ENCODE measurements at places on chromosomes 7 and 10.
A peak's percentile ranks its signal among the peaks of the same experiment; 100 is the strongest.

DNA sequence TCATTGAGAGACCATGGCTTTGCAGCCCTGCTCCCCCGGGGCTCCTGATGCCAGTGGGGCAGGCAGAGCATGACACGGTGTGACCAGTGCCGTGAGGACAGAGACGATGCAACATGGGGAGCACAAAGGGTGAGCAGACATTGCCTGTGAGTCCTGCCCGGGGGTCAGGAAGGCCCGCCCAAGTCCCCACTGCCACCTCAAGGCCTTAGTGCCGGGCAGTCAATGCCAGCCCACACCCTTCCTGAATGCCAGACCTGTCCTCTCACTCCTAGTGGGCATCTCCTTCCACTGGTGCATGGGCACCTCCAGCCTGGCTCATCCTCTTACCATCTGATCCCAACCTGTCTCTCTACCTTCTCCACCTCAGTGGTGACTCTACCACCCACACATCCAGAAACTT lies 157.9 kb upstream of the ZMIZ1 start:
- DNase-seq, result no peak

GRCh38 chr10:117470733-117471132 lies 71.8 kb upstream of the EMX2 start:
- DNase-seq, result no peak

- no peak for DNase-seq
Observed at GRCh38 chr7:103373866-103374643, 26.6 kb downstream of the PSMC2 start.

DNA sequence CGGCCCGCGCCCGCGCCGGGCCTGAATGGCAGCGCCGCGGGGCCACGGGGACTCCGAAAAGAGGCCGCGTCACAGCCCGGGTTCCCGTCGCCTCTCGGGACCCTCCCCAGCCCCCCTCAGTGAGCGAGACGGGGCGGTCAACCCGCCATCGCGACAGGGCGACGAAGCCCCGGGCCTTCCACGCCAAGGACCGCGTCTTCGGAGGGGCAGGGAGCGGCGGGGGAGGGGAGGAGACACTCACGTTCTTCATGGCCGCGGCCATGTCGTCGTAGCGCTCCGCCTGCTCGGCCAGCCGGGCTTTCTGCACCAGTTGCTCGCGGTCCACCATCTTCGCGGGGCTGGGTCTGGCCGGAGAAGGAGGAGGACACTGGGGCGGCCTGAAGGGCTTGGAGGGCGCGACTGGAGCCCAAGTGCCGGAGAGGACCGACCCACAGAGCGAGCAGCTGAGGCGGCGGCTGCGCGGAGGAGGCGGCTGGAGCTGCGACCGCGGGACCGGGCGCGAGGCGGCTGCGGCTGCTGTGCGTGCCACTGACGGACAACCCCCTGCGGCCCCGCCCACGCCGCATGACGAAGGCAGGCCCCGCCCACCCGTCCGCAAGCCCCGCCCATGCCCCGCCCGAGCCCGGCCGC lies at the start of gene YWHAG:
TSS of gene YWHAG (minus strand) at position 511 of the 630 bp plus-strand sequence. CDS start at position 328, 183 bp downstream.
- peak; percentile 84 for DNase-seq

- DNase-seq, result no peak
Observed at GRCh38 chr7:132940084-132940483, 141.8 kb downstream of the CHCHD3 start.

- DNase-seq, result no peak
Observed at GRCh38 chr7:90843472-90843871, 247.4 kb downstream of the CDK14 start.

- no peak for DNase-seq
Observed at GRCh38 chr7:53690411-53690810, 655.0 kb downstream of the POM121L12 start.

DNA sequence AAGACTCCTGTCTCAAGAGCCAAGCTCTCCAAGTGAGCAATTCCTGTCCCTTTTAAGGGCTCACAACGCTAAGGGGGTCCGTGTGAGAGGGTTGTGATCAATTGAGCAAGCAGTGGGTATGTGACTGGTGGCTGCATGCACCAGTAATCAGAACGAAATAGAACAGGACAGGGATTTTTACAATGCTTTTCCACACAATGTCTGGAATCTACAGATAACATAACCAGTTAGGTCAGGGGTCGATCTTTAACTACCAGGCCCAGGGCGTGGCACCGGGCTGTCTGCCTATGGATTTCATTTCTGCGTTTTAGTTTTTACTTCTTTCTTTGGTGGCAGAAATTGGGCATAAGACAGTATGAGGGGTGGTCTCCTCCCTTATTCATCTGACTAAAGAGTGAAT lies 54.9 kb upstream of the SP4 start:
- no peak for DNase-seq

- no peak for DNase-seq
Observed at GRCh38 chr10:129320340-129320739, 146.7 kb upstream of the MGMT start.

DNA sequence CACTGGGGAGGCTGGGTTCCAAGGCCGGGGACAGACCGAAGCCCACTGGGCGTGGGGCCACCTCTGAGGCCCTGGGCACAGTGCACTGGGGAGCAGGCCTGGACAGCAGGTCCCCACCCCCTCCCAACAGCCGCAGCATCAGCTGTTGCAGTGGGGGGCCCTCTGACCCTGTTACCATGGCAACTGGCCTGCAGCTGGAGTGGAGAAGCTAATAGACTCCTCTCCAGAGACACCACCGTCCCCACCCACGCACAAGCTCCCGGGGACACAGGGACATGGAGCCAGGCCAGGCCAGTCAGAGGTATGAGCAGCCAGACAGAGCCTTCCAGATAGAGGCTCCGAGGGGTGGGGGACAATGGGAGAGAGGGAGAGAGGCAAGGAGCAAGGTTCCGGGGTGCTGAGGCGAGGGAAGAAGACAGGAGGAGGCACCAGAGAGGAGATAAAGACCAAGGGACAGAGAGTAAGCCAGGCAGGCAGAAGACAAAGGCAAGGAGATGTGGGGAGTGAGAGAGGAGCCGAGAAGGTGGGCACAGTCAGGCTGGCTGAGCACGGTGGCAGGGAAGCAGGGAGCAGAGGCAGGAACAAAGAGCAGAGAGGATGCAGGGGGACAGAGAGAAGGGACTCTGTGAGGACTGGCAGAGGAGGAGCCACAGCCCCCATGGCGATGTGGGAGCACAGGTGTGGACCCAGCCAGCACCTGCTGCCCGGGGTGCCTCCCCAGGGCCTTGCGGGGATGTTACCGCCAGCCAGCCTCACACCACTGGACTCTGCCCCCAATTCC lies 6.7 kb downstream of the KCNH2 start:
- no peak for DNase-seq

DNA sequence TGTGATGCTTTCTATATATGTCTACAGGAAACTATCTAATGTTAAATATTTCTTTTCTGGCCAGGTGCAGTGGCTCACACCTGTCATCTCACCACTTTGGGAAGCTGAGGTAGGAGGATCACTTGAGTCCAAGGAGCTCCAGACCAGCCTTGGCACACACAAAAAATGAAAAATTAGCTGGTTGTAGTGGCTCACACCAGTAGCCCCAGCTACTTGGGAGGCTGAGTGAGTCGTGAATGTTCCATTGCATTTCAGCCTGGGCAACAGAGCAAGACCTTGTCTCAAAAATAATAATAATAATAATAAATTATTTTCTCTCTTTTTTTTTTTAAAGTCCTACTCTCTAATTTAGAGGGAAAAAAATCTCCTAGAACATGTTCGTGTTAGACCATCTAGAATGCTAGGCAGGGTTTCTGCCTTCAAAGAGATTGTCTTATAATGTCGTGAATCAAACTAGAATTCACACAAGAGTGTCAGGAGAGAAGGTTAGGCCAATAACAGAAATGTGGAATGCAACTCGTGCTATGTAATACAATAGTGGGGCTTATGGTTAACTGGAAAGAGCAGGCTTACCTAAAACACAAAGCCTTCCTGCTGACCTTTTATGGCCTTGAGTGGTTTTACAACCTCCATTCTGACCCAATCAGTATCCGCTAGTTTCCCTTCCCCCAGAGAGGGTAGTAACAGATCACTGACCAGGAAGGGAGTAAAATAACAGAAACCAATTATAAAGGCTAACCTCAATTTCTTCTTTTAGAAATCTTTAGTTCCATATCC lies 46.3 kb downstream of the MYOF start:
- DNase-seq, result no peak

DNA sequence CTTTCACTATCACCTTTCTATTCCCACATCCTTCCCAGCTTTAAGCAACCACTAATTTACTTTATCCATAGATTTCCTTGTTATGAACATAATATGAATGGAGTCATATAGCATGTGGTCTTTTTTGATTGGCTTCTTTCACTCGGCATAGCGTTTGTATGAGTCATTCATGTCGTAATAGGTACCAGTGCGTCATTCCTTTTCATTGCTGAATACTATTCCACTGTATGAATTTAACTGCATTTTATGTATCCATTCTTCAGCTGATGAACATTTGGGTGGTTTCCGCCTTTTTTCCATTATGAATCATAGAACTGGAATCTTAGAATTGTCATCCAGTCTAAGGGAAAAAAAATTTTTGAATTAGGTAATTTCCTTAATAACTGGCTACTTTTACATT lies 411.3 kb upstream of the AUTS2 start:
- no peak for DNase-seq

DNA sequence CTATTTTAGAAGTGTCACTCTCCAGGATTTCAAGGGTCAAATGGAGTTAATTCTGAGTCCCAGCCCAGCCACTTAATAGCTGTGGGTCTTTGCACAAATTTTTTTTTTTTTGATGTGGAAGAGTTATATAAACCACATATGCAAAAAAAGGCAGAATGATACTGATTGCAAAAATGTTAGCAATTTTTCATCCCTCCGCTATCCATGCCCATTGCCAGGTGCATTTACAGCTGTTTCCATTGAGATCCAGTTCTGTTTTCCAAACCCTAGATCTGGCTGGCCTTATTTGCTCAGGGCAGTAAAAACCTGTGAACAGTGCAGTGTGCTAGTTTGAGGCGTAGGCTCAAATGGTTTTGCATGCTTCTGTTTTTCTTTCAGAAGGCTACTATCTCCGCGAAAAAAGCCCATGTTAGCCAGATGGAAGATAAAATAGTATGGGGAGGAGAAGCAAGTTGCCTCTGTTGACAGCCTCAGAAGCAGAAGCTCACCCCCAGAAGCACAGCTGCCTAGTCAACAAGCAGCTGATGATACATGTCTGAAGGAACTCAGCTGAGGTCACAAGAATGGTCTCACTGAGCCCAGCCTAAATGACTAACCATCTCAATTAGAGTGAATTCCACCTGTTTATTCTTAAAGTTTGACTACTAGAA lies 997 bp upstream of the ZNF138 start:
- no peak for DNase-seq

GRCh38 chr7:30920584-30921539 lies 9.2 kb downstream of the AQP1 start:
- DNase-seq, result no peak

DNA sequence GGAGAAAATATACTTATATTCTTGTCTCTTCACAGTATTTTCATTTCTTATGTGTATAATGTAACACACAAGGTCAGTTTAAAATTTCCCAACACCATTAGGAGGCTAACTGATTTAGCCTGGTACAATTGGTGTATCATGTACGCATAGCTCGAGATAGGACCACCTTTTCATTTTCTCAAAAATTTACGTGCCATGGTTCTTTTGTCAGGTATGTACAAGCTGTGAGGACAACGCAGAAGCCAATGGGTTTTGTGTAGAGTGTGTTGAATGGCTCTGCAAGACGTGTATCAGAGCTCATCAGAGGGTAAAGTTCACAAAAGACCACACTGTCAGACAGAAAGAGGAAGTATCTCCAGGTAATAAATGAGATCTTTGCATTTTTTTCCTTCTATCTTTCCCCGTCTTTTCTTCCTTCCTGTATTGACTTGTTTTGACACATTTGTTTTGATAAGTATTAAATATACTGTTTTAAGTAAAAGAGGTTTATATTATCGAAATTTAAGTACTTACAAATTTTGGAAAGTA lies 55.0 kb downstream of the TRIM24 start:
- DNase-seq, result no peak

DNA sequence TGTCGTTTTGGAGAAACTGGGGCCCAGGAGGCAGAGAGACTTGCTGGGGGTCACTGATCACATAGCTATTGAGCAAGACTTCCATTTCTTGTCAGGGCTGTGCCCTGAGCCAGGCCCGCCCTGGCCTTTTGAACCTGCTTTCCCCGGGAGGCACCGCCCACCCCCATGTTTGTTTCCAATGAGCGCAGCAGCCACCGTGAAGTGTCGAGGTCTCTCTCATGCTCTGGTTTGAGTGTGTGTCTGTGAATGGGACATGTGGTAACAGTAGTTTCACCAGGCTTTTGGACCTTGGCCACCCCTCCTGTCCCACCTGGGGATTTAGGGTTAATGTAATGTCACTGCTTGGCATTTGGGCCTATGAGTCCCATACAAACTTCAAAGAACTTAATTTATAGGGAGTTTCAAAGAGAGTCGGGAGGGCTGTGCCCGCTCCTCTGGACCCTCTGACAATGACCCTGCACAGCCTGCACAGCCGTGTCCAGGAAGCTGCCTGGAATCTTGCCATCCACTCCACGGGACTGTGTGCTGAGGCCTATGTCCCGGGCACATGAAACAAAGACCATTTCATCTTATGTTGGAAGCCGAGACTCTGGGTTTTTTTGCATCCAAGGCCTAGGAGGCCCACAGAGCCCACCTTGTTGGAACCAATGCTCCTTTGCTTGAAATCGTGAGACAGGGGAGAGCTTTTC lies 6.3 kb downstream of the PRF1 start:
- DNase-seq, result no peak
